ENCODE measurements at places on chromosomes 3 and 15.
A peak's percentile ranks its signal among the peaks of the same experiment; 100 is the strongest.

DNA sequence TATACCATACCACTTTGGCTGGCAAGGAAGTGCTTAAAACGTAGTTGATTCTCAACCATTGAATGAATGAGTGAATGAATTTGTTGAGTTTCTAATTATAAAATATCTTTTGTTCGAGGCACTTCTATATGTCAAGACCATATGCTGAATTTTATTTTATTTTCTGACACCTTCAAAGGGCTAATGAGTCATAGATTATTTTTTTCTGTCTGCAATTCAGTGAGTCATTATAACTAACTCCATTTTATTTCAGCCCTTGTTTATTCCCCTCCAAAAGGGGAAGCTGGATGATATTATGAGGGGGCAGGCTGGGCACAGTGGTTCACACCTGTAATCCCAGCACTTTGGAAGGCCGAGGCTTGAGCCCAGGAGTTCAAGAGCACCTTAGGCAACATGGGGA lies 142.4 kb downstream of the P2RY1 start:
- no peak for DNase-seq

DNA sequence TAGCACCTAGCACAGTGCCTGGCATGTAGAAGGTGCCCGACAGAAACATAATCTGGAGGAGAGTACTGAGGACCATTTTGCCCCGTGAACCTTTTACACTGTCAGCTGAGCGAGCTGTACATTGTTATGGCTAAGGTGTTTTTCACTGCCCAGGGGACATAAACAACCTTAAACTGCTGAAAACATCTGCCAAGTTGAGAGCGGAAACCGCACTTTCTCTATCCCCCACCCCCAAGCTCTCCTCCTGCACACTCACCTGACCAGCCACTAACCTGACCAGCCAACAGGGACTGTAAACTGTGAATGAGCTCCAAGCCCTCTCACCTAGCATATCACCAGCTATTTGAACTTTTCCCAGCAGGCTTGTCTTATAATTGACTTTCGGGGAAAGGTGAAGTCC lies 17.6 kb downstream of the RAB43 start:
- DNase-seq, result no peak

DNA sequence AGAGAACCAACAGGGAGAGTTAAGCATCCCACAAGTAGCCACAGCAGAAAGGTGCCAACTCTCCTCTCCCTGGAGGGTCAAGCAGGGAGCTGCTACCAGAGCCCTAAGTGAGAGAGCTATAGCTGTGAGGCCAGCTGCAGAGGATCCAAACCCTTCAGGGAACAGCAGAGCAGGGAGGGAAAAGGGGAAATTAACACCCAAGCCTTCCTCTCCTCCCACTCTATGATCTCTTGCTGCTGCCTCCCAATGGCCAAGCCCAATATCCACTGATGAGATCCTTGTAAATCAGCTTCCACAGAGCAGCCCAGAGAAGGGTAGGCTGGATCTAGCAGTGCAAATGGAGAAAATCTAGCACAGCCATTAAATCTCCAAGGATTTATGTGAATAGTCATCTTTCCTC lies 68.2 kb upstream of the THBS1 start:
- DNase-seq, result no peak

DNA sequence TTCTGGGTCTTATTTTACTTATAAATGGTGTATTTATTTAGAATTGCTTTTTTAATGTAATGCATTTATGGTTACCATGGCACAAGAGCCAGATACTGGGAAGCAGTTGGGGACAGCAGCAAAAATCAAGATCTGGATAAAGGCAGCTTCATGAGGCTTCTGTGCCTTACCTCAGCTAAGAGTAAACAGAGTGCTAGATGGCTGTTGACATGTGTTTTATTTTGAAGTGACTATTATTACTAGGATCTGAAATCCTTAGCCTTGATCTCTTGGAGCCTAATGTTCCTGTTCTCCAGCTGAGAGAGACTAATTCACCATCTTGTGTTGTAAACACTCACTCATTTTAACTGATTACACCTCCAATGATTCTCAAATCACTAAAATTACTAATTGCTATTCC lies 317.8 kb downstream of the LPP start:
- no peak for DNase-seq

GRCh38 chr15:70149667-70150404 lies 52.1 kb upstream of the TLE3 start:
- peak; percentile 31 for DNase-seq

Measured in HCEC 1CT (cell line).